ENCODE measurements at places on chromosomes 12 and 14.
A peak's percentile ranks its signal among the peaks of the same experiment; 100 is the strongest.

DNA sequence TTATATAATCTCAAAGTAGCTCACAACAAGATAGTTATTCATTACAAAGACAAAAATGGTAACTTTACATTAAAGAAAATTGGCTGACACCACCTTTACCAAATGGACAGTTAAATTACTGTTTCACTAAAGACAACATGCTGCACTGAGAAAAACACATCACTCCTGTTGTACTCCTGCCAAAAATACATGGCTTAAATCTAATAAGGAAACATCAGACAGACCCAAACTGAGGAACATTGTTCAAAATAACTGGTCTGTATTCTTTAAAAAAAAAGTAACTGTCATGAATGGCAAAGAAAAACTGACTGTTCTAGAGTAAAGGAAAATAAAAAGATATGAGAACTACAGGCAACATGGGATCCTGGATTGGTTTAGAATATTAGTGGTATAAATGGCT, 151.3 kb upstream of the DCN start:
- DNase-seq, result no peak

DNA sequence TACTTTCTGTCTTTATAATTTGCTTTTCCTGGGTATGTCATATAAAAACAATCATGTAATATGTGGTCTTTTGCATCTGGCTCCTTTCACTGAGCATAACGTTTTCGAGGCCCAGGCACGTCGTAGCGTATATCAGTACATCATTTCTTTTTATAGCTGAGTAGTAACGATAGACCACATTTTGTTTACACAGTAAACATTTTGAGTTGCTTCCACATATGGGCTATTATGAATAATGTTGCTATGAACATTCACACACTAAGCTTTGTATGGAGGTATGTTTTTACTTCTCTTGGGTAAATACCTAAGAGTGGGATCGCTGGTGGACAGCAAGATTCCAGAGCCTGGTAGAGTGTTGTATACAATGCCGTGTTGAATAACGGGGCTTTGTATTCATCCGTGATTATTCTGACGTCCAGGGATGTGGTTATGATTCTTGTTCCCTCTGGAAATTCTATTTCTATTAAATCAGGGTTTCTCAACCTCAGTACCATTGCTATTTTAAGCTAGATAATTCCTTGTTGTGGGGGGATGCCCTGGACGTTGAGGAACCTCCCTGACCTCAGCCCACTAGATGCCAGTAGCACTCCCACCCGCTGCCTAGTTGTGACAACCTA, 38.9 kb upstream of the CIT start:
- no peak for DNase-seq

- no peak for DNase-seq
Observed at GRCh38 chr12:55757701-55758100, 14.8 kb downstream of the GDF11 start.

- DNase-seq, result no peak
Observed at GRCh38 chr14:93691042-93691780, 97.1 kb downstream of the PRIMA1 start.

- no peak for DNase-seq
Observed at GRCh38 chr12:55043542-55043941, 23.8 kb downstream of the NEUROD4 start.

- peak; percentile 67 for DNase-seq
Observed at GRCh38 chr14:61438860-61439765, 117.7 kb downstream of the PRKCH start.

DNA sequence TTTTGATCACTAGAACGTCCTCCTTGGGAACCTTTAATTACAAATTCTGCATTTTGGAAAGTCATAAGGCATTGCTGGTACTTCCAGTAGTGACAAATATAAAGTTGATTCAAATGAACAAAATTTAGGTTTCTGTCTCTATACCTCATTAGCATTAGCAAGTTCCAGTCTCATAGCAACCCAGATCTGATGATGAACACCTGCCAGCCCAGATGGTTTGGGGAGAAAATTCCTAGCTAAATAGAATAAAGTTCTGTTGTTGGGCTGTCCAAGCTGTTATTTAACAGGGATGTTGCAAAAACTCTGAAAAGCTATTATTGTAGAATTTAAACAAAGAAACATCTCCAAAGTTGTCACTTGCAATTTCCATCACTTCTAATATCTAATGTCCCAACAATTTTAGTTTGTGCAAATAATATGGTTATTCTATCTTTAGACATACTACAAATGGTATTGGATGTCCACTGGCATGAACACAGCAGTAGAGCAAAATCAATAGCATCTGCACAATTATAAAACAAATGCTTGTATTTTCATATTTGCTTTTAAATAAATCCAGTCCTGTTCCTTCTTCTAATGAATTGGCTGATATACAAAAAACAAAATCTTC, 299.4 kb downstream of the SLC16A7 start:
- no peak for DNase-seq

DNA sequence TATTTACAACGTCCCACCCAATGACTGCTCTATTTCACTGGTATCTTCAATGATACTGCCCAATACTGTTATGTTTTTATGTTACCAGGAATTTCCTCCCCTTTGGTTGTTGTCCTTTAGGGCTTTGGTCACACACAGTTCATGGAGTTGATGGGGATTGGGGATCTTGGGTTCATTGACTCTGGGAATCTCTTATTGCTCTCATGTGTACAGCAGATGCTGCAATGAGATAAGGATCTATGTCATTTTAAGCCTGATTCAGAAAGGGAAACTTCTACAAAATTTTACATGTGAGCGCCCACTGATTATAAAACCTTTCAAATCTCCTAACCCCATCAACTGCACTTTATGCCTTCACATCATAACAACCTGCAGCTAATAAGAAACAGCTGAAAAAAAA, 67.2 kb downstream of the FAR2 start:
- DNase-seq, result no peak

GRCh38 chr12:40192704-40193255, 32.0 kb upstream of the LRRK2 start:
- DNase-seq, result no peak

DNA sequence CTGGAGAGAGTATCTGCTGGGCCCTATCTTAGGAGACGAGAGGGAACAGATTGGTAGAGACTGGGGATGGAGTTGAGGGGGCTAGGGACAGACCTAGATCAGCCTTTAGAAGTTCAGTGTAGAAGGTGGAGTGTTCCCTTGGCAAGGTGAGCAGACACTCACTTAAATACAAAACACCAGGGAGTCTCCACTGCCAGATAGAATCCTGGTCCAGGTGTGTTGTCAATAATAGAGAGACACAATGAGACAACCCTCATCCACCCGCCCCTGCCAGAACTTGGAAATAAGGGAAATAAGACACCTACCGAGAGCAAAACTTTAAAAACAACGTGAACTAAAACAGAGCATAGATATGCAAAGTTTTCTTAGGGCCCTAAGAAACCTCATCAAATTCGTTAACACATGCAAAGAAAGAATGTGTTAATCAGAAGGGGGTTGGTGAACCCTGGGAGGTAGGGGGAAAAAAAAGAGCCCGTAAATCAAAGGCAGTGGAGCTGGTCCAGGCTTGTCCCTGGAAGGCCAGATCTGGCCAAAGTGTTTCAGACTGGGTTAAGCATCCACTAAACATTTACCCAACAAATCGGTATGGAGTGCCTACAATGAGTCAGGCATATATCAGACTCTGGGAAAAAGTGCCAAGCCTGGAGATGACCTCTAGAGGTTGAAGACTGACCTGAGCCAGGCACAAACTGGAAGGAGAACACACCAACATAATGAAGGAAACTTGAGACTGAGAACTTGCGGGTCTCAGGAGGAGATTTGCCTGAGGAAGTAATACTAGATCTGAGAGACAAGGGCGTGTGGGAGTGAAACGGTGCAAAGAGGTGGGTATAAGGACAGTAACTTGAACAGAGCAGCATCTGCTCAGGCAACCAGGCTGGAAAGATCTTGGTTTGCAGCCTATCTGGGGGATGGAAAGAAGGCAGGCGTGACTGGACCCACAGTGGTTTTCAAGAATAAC, 37.0 kb upstream of the OTX2 start:
- DNase-seq, result no peak

DNA sequence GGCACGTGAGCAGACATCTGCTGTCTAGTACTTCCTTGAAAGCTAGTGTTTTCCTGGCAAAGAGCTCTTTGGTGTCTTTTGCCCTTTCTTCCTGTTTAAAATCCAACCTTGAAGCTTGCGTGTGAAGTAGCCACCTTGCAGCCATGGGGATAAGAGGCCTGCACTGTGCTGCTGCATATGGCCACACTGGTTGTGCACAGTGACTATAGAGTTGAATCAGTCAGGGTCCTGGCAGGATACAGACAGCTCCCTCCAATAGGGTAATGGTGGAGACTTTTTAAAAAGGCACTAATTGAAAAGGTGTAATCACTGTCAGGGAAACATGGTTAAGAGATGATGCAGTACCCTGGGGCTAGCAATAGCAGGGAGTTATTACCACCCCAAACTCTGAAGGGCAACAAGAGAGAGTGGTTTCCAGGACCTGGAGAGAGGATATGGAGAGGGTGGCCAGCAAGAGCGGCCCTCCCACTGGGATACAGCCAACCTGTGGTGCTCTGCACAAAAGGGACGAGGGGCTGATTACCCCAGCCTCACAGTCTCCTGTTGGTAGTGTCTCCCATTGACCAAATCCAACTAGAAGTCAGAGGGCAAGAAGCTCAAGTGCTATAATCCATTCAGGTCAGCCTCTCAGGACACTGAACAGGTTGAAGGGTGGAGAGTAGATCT, 4.8 kb upstream of the GLT8D2 start:
- no peak for DNase-seq

DNA sequence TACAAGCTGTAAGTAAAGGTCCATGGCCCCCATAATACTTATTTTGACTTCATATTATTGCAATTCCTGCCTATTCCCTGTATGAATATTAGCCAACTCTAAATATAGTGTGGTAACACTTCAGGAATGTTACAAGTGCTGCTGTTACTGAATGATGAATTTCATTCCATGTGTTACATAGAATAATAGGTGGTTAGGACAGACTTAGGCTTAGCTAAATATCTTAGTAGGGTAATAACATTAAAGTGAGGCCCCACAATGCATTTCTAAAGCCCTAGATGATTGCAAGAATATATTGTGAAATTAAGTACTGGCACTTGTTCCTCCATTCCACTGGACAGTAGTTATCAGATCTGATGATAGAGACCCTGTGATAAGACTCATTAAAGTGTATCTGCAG, 182.7 kb downstream of the PCNX1 start:
- no peak for DNase-seq

GRCh38 chr14:91313154-91313850, 68.8 kb upstream of the GPR68 start:
- DNase-seq, result no peak

GRCh38 chr12:58176296-58176869, 235.0 kb downstream of the ATP23 start:
- peak; percentile 9 for DNase-seq

GRCh38 chr12:15700595-15700994, 88.6 kb downstream of the EPS8 start:
- peak; percentile 91 for DNase-seq

DNA sequence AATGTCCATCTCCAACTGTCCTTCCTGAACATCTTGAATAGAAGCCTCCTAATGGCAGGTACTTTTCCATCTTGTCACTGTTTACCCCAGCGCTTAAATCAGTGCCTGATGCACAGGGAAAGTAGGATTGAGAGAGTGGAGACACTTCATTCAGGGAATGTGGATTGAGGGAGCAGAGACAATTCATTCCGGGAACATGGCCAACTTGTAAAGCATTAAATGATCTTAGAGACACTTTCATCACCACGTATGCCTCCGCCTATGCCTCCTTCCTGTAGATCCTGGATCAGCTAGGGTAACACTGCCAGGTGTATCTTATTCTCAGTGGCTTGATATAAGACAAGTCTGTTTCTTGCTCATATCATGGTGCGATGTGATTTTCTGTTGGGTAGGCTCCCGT, 67.6 kb upstream of the CSRP2 start:
- no peak for DNase-seq

DNA sequence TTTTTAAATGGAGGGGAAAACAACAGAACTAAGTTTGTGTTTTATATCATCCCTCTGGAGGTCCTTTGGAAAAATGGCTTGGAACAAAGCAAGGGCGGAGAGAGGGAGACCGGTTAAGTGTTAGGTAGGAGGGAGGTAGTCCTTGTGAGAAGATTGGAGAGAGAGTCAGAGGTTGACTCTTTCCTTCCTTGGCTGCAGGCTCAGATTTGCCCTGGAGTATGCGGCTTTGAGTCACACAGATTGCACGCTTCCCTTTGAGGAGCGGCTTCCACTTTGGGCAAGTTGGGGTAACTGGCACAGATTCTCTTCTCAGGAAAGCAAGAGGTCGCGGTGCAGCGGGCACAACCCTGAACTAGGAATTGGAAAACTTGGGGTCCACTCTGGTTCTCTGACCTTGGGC, 9.9 kb downstream of the SOCS2 start:
- DNase-seq, result no peak

DNA sequence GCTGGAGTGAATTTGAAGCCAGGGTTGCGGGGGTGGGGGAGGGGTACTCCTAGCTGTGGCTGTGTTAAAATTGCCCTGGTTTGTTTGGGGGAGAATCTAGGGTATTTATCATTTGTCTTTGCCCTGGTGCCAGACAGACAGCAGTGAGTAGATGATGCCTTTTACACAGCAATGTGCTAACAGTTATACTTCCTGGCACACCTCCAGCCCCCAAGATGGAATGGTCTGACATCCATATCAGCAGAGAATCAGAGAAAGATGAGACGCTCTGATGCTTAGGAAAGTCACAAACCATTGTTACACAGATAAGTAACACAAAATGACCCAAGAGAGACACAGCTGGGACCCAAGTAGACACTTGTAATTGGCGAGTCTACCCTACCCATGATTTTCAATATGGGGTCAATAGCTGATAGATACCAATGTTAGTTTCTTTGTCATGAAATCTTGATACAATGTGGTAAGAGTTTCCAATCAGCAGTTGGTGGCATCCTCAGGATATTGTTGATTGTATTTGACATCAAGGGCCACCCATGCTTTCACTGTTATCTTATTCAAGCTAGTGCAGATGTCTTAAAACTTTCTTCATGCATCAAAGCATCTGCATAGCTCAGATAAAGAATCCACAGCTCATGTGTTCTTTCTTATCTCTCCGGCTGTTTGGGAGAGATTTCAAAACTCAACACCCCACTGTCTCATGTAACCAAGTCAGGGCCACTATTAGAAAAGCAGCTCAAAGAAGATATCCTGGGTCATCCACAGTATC, 2.6 kb upstream of the PRKAB1 start:
- no peak for DNase-seq

- no peak for DNase-seq
Observed at GRCh38 chr14:72651714-72652113, 242.2 kb downstream of the DPF3 start.

- no peak for DNase-seq
Observed at GRCh38 chr12:86929962-86930361, 673.8 kb upstream of the MGAT4C start.

DNA sequence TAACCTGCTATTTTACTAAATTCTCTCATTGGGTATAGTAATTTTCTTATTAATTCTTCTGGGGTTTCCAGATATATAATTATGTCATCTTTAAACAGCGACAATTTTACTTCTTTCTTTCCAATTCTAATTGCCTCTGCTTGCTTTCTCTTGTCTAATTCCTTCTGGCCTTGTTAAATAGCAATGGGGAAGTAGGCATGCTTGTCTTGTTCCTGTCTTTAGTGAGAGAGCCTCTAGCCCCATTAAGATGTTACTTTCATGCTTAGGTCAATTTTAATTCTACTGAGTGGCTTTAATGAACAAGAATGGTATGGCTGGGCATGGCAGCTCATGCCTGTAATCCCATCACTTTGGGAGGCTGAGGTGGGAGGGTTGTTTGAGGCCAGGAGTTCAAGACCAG, 31.7 kb downstream of the LRTM2 start:
- no peak for DNase-seq

- DNase-seq, result peak; percentile 14
Observed at GRCh38 chr12:63994704-63995103, 150.2 kb downstream of the SRGAP1 start.

GRCh38 chr14:50229681-50230080, 1.7 kb downstream of the SOS2 start:
- DNase-seq, result no peak
